ENCODE measurements at places on chromosomes 3 and 15.

GRCh38 chr15:60704129-60704528 is 225.2 kb upstream of the ICE2 start:
- DNase-seq: no peak

GRCh38 chr3:172606021-172606420 is 82.8 kb upstream of the TNFSF10 start:
- no peak for DNase-seq

DNA sequence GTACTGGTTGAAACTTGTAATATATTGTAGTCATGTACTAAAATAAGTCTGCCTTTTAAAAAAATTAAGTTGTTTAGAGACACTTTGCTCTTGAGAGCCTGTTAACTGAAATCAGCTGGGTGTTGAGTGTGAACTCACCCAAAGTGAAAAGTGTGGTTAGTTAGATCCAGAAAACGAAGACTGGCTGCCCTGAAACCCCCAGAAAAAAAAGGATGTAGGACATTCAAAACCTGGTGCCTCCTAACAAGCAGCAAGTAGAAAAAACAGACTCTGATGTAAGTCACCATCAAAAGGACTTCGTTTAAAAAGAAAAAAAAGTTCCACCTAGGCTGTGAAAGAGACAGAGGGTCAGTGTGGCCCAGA is 40.8 kb downstream of the UMPS start:
- DNase-seq: no peak

DNA sequence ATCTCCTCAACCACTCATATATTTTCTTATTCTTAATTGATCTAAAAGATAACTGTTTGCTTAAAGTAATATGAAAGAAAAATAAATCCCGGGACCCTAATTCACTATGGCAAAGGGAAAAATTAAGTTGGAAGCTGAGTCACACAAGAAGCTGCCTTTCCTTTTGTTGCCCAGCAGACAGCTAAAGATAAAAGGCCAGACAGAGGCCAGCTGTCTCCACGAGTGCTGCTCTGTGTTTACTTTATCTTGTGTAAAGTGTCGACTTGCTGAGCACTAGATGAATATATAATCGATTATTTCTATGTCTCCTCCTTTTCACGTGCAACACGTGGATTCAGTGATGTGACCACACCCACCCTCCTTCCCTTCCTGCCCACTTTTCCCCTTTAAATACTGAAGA is 52.8 kb upstream of the NSMCE3 start:
- DNase-seq: no peak

DNA sequence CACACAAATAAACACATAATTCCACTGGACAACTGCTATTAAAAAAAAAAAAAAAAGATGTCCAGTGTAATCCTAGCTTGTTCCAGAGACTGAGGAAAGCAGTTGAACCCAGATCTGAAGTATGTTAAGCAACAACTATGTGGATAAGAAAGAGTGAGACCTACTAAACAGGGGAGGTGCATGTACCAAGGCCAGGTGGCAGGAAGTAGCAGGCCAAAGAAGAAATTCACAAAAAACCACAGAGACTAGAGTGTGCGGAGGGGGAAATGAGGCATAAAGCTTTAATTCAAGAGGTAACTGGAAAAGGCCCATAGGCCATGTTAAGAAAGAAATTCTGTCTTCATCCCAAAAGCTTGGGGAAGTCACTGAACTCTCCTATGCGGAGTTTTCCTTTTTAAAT is 490.0 kb downstream of the NAALADL2 start:
- DNase-seq: no peak

DNA sequence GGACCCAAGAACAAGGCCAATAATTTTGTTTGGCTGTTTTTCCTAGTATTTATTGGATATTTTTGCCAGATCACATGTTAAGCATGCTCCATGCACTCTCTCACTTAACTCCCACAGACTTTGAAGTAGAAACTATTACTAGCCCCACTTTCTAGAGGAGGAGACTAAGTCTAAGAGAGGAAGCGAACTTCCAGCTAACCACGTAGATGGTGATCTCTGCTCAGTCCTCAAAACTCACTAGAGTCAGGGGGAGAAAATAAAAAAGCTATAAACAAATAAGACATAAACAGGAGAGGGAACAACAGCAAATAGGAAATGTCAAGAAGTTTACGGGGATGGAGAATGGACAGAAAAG is 481.0 kb upstream of the PROK2 start:
- DNase-seq: no peak

DNA sequence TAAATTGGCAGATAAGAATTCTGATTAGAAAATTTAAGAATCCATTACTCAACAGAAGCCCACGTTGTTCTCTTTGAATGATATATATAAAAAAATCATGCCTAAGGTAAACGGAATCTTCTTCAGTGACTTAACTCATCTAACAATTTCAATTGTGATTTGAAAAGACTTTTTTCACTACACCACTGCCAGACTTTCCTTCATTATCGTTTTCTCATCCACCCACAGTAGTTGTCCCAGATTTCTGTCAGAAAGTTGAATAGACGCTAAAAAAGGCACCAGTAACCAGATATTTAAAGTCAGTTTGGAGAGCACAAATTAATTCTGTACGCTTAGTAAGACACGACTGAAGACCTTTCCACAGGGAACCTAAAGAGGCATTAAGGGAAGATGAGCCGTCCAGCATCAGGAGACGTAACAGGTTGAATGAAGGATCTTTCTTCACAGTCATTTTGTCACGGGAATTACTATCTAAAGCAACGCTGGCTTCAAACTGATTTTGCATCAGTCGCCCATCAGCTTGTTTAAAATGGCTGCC is 1.3 kb downstream of the HIGD1A start:
- no peak for DNase-seq

DNA sequence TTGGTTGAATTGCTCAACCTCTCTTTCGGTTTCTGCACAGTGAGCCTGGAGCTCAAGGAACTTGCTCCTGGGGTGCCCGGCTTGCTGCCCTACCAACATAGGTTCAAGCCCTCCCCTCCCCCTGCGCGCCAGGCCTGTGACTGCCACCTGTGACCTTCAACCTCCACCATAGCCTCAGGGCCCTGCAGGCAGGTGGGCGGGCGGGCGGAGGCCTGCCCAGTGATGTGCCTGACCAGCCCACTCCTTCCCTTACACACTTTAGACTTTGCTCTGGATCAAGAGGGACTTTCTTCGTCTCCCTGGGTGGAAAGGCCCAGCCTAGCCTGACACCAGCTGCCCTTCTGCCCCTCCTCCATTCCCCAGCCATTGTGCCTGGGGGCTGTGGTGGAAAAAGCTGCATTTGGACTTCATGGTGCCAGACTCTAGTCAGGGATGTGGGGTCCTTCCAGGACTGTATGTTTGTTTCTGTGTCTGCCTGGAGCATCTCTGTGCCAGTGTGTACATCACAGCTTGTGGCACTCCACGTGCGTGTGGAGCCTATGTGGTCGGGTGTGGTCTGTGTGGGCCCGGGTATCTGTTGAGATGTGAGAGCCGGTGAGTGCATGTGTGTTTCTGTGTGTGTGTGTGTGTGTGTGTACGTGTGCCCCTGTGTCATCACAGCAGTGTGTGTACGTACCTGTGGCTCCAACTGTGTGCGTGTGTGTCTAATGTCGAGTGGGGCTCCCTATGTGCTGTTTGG is 9.5 kb downstream of the PRKCD start:
- DNase-seq: no peak

DNA sequence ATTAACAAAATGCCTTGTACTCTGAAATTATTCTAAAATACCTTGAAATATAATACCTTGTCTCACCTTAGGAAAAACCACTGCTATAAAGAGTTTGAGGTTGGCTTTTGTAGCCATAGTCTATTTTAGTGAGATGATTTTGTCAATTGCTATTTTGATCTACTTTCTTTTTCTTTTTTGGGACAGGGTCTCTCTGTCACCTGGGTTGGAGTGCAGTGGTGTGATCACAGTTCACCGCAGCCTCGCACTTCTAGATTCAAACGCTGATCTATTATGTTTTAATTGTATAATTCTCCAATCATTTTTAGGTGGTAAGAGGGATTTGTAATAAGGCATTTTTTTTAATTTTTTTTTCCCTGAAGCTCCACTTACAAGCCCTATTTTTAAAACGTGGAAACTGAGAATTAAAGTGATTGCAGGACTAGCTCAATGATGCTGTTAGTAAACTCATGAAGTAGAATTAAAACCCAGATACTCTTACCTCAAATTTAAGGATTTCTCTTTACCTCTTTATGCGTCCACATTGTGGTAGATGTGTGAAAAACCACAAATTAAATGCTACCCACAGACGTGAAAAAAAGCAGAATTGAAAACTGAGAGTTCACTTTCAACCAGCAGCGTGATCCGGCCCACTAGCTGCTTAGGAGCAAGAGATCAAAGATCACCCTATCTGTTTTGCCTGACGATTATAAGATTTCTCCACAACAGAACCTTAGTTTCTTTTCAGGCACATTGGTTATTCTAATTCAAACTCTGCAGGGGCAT is 384.2 kb downstream of the CGGBP1 start:
- DNase-seq: no peak

DNA sequence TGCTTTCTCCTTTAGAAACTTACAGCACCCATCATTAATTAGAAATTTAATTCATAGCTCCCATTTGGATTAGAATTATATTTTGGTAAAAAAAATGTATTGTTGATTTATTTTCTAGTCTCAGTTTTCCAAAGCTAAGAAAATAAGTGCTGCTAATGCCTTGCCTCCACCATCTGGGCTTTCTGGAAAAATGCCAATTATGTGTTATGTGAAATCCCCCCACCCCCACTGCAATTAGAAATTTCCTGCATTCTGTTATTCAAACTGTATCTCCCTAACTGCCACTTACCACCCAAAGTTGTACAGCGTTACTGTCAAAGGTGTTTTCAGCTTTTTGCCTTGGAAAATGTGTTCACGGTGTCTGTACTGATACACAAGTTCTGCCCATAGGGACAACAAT is 617.2 kb upstream of the UBE2E2 start:
- no peak for DNase-seq

DNA sequence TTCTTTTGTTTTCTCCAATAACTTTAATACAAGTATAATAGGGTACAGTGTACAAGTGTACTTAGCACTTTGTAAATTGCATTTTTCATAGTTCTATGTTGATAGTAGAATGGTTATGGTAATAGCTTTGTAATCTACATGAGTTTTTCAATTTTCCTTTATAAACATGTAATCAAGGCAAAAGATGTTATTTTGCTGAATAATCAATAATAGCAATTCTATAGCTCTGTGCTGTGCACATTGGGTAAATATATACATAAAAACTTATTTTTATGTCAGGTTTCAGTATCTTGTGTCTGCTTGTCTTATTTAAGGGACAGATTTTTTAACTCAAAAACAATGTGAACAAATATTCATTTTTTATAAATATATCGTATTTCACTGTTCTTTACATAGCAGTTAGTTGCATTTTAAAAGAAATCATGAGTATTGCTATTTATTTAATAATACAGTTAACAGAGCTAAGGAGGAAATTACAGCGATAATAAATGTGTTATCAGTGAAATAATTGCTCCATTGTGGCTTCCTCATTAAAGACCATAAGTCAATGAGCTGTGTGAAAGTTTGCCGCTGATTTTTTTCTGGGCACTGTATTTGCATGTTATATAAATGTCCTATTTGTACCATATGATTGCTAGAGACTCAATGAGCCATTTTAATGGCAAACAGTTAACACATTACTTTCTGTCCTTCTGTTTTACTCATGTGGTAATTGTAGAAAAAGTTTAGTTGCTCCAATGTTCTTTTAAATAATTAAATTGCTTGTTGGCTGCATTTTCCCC is 214.6 kb upstream of the STAC start:
- DNase-seq: no peak

DNA sequence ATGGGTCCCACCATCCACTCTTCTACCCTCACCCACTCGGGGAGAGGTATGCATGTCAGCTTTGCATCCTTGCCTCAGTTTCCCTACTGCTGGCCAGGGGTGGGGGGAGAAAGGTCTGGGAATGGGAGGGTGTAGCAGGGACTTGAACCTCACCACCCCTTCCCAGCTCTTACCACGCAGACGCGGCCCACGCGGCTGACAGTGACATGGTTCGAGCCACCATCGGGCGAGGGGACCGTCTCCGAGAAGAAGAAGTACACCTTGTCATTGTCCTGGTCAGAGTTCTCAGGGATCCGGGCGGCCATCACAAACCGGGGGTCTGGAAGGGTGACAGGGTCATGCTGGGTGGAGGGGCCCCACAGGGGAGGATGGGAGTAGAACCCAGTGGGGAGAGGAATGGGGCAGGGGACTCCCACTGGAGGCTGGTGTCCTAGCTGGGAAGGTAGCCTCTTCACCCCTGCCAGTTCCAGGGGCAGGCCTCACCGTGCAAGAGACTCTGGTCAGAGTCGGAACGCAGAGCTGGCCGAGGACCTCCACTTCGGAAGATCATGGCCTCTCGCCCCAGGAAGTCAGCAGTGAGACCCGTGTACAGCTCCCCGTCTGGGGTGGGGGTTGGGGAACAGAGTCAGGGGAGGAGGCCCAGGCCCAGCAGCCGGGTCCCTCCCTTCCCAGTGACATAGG is 3.7 kb downstream of the SEMA3G start:
- no peak for DNase-seq

GRCh38 chr3:187223799-187224198 is 26.5 kb downstream of the RTP1 start:
- no peak for DNase-seq

DNA sequence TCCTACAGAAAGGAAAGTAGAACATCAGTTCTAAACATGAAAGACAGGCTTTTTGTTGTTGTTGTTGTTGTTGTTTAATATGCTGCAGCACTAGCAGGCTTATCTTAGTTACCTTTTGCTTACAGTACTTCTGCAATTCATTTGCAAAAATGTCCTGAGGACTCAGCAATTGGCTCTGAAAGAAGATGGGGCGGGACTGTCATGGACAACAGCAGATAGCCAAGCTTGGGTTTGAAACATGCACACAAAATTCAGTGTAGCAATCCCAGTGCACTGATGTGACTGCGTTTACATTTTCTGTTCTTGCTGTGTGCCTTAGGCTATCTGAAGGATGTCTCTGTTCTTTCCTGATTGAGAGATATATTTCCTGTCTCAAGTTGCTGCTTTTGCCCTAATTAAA is 9.2 kb downstream of the UNC13C start:
- no peak for DNase-seq

DNA sequence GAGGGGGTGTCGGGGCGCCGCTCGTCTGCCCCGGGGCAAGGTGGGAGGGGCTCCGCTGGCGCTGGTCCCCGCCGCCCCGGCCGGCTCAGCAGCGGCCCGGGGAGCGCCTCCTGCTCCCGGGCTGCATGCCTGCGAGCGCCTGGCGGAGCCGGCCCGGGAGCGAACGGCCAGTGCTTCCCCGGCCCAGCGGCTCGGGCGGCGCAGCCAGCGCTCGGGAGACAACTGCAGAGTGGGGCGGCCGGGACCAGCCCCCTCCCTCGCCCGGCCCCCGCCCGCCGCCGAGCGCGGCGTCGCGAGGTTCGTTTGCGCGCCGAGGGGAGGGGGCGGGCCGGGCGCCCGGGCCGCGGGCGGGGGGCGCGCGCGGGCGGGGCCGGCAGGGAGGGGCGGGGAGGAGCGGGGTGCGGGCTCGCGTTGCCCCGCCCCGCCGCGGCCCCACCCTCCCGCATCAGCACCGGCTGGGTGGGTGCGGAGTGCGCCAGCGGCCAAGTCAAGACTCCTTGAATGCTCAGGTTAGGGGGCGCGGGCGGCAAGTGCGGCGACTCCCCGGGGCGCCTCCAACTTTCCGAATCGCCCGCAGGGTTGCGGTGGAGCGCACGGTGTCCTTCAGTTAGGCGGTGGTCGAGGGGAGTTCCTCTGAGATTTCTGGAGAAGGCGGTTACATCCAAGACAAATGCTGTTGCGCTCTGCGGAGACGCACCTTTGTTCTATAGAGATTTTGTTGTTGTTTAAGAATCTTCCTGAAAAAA is at the start of gene RGMA:
TSS of gene RGMA (minus strand) at position 231 of the 746 bp plus-strand sequence. CDS start 279 bp downstream, outside the sequence.
- DNase-seq: no peak

GRCh38 chr15:23646165-23647000 is 1.3 kb downstream of the MAGEL2 start:
- DNase-seq: no peak
